ENCODE measurements at places on chromosomes 13 and 19. TPM values are rescaled to one million over a fixed set of nuclear protein-coding genes. Genes with fewer than 3 reads are reported as not detected.

IGFL2 gene
- total RNA-seq, result not detected

KIR2DL4 gene
- not detected for total RNA-seq

NDUFA7 gene
- total RNA-seq, result 13.1 TPM

IZUMO1 gene
- not detected for total RNA-seq

MARCHF2 gene
- total RNA-seq, result 86.1 TPM

HCST gene
- total RNA-seq, result not detected

SHC2 gene
- total RNA-seq, result 10.7 TPM

FBN3 gene
- total RNA-seq, result not detected

ZNF432 gene
- 8.0 TPM for total RNA-seq

MKNK2 gene
- 279 TPM for total RNA-seq

CD209 gene
- 9.4 TPM for total RNA-seq

UPF3A gene
- 36.4 TPM for total RNA-seq

DLEU7 gene
- not detected for total RNA-seq

CYP4F11 gene
- 17.6 TPM for total RNA-seq

GRCh38 chr13:101552786-101553185, 100.3 kb downstream of the ITGBL1 start:
- no peak for DNase-seq

DNA sequence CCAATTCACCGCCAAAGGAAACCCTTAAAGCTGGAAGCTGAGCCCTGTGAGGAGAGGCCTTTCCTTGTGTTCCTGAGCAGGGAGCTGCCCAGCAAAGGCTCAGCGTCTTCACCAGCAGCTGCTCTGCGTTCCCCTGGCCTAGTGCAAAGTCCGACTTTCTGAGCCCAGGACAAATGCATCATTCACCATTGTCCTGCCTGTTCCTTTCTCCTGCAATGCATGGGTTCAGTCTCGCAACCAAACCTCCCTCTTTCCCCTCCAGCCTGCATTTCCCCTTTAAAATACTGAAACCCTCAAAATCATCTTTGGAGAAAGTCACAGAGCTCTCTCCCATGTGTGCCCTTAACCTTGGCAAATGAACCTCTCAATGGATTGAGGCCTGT, 12.9 kb upstream of the TMEM255B start:
- DNase-seq, result peak; percentile 52

DNA sequence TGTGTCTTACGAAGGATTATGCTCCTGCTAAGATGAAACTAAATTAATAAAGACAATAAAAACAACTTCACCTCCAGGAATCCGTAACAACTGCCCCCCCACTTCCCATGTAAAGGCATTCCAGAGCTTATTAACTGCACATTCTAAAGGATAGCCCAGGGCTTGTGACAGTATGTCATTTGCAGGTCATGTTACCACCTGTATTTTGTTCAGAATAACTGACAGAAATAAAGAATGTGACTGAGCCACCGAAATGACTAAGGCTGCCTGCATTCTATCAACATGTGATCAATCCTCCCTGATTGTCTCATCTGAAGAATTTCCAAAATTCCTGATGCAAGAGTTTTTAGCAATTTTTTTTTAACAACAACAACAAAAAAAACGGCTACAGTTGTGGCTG, 117.2 kb downstream of the MIPEP start:
- DNase-seq, result no peak

DNA sequence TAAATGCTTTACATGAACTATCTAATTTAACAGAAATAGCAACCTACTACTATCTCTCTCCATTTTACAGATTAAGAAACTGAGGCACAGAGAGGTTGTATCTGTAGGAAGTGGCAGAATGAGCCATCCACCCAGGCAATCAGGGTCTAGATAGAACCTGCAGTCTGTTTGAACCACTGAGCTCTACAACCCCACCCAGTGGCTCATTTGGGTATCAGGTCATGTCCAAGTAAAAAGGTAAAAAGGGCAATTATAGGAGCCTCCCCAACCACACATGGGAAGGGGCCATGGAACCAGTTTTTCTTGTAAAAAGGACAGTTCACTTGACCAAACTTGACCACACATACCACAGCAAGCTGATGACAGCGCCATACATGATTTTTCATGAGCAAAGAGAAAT, 92.9 kb upstream of the SGCG start:
- DNase-seq, result no peak

- DNase-seq, result peak; percentile 12
These were observed 22.9 kb upstream of the ZNF507 start for GRCh38 chr19:32322541-32322940.

- no peak for DNase-seq
These were observed 27.7 kb downstream of the STK24 start for GRCh38 chr13:98549006-98549727.

GRCh38 chr19:14556662-14557188, 15.1 kb downstream of the NDUFB7 start:
- DNase-seq, result peak; percentile 82

DNA sequence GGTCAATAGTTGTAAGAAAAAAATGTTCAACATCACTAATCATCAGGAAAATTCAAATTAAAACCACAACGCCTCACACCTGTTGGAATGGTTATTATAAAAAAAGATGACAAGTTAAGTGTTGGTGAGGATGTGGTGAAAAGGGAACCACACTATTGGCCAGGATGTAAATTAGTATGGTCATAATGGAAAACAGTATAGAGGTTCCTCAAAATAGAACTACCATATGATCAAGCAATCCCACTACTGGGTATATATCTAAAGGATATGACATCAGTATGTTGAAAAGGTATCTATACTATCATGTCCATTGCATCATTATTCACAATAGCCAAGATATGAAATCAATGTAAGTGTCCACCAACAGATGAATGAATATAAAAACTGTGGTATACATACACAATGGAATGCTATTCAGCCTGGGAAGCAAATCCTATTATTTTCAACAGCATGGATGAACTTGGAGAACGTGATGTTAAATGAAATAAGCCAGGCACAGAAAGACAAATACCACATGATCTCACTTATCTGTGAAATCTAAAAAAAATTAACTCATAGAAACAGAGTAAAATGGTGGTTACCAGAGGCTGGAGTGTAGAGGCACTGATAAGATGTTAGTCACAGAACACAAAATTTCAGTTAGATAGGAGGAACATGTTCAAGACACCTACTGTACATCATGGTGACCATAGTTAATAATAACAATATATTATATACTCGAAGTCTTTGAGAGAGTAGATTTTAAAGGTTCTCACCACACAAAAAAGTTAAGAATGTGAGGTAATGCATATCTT, 56.6 kb downstream of the TBC1D4 start:
- no peak for DNase-seq

DNA sequence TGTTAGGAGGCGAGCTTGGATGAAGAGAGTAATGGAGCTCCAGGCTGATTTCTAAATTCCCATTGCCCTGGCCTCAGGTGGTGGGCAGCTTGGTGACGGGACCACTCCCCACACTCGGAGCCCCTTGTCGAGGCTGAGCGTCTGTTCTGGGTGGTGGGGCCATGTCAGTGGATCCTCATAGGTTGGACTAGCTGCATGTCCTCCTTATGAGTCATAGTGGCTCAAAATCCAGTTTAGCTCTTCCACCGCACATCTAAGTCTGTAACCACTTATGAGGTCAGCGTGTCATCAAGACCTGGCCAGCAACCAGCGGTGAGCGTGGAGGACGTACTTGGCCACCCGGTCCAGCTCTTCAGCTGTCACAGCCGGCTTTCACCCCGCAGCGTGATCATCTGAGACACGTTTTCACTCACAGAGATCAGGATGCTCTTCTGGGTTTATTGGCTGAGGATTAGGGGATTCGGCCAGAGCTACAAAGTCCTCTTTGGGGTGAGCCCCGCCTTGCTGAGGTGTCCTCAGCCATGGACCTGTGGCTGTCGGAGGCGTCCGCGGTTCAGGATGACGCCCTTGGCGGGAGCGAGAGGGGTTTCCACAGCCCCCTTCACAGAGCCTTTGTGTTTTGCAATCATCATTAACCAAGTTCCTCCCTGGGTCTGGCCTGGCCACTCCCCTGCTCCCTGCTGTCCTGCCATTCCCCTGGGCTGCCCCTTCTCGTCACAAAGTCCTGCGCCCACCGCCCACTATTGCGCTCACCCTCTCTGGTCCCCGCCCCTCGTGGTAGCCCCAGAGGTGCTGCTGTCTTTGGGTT, 41.9 kb downstream of the ADPRHL1 start:
- peak; percentile 52 for DNase-seq

DNA sequence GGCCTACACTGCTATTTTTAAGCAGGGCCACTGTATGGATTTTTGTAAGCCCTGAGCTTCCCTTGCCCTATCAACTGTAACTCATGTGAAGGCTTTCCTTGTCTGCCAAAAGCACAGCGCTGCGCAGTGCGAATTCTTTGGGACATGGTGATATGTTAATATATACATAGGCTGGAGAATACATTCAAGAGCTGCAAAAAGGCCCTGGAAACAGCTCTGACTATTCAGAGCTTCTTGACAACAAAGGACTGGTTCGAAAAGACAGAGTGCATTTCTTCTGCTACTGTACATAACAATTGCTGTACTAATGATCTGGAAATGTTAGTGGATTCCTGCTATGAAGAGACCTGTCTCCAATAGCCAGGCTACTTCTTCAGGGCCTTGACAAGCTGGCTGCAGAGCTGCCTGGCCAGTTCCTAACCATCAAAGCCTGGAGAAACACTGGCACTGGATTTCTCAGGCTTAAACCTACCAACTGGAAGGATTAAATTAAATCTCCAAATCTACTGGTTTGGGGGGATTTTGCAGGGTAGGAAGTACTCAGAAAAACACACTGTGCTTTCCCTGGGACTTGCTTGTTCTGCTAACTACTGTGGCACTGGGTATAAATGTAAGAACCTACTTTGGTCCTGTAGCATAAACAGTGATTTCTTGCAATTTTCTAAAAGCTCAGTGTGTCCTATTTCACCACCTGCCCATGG, 246.9 kb downstream of the DNAJC15 start:
- DNase-seq, result no peak

DNA sequence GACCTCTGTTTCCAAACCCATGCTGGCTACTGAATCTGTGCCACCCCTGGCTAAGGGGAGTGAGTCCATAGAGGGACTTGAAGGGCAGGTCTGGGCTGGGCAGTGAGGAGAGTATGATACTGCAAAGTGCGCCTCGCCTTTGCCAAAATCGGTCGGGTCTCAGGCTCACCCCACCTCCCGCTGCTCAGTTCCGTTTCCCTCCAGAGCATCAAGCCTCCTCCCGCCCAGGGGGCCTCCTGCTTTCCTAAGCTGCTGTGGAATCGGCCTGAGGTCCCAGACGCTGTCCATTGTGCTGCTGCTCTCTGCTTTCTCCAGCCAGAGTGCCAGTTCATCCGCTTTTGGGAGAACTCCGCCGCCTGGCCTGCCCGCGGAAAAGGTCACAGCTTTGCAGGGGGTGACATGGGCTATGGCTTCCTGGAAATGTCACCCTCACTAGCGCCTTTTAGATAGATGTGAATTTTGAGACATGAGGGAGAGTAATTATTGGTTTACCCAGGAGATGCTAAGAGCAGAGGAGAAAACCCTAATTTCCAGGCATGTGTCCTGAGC, 1418.4 kb downstream of the UQCRFS1 start:
- DNase-seq, result no peak

GRCh38 chr13:50078231-50078894, 63.1 kb downstream of the KCNRG start:
- DNase-seq, result no peak

GRCh38 chr19:38974624-38975213, 823 bp downstream of the FBXO17 start:
- DNase-seq, result no peak

GRCh38 chr13:82165396-82166174, 1716.7 kb downstream of the SLITRK1 start:
- no peak for DNase-seq

- no peak for DNase-seq
These were observed 5.4 kb downstream of the DDX39A start for GRCh38 chr19:14413693-14414181.

- no peak for DNase-seq
These were observed 4.9 kb upstream of the TFDP1 start for GRCh38 chr13:113579686-113580085.

DNA sequence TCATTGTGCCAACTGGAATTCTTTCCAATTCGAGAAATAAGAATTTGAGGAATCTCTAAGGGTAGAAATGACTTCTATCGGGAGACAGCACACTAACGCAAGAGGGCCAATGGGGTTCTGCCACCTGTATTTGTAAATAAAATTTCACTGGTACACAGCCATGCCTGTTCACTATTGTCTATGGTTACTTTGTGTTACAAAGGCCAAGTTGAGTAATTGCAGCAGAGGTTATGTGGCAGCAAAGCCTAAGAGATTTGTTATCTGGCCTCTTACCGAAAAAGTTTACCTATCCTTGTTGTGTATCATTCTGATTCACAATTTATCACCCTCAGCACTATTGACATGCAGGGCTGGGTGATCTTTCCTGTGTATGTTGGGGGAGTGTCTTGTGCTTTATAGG, 278.0 kb downstream of the KLF5 start:
- DNase-seq, result no peak

GRCh38 chr19:4304538-4305256, at the start of gene FSD1:
TSS of gene FSD1 (plus strand) at chr19:4304598. CDS start at chr19:4304747, 149 bp downstream.
- DNase-seq, result no peak

GRCh38 chr19:57327993-57328392, 7.7 kb downstream of the ZNF543 start:
- DNase-seq, result no peak

DNA sequence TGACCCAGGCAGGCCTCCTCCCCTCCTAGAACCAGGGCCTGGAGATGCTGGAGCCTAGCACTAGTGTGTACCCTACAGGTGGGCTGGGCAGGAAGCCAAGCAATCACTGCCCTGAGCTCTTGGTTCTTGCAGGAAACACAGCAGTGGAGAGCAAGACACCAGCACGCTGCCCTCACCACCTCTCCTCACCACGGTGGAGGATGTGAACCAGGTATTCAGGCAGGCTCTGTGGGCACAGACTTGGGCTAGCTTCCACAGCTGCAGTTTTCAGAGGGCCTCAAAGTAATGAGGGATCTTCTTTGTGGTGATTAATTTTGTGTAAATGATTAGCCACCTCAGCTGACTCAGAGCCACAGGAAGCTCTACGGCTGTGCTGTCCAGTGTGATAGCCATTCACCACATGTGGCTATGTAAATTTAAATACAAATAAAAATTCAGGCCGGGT, 13.6 kb upstream of the GPI start:
- DNase-seq, result no peak

GRCh38 chr13:112545856-112546255, 42.1 kb downstream of the TUBGCP3 start:
- no peak for DNase-seq

GRCh38 chr13:91145571-91146205, 201.8 kb upstream of the MIR17HG start:
- DNase-seq, result no peak

GRCh38 chr13:33194820-33195692, 90.5 kb downstream of the STARD13 start:
- DNase-seq, result no peak

DNA sequence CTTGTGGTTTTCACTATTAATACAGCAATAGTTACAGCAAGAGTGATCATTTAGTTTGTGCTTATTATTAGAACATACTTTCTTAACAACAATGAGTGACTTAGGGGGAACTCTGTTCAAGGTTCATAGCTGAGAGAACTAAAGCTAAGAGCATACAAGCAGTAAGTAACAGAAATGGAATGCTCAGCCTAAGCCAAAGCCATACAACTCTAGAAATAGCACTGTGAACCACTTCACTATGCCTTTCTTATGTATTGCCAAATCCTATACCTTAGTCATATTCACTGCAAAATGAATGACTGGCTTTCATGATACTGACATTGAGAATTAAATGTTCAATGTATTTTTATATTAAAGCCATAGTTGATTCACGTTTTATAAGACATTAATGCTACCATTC, 599.7 kb upstream of the SLITRK1 start:
- no peak for DNase-seq

- DNase-seq, result no peak
These were observed 655 bp upstream of the S1PR5 start for GRCh38 chr19:10517760-10518443.

GRCh38 chr13:103243495-103243894, 177.3 kb upstream of the SLC10A2 start:
- DNase-seq, result no peak

All from transverse colon (tissue), 4 donors.